ENCODE measurements at places on chromosomes 12 and 14.

DNA sequence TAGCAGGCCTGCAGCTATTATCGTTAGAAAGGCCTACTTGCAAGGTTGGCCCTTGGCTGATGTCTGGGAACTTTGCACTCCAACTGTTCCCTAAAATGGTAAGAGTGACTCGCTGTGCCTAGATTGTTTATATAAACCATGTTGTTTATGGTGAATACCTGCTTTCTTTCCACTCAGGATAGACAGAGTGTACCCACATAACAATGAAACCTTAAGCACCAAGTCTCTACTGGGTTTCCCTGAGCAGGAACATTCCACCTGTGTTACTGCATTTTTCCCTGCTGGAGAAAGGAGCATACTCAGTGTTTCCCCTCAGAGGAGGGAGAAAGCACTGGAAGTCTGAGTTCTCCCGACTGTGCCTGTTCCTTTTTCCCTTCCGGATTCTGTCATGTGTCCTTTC lies 32.8 kb downstream of the ERP29 start:
- DNase-seq: peak; percentile 13

DNA sequence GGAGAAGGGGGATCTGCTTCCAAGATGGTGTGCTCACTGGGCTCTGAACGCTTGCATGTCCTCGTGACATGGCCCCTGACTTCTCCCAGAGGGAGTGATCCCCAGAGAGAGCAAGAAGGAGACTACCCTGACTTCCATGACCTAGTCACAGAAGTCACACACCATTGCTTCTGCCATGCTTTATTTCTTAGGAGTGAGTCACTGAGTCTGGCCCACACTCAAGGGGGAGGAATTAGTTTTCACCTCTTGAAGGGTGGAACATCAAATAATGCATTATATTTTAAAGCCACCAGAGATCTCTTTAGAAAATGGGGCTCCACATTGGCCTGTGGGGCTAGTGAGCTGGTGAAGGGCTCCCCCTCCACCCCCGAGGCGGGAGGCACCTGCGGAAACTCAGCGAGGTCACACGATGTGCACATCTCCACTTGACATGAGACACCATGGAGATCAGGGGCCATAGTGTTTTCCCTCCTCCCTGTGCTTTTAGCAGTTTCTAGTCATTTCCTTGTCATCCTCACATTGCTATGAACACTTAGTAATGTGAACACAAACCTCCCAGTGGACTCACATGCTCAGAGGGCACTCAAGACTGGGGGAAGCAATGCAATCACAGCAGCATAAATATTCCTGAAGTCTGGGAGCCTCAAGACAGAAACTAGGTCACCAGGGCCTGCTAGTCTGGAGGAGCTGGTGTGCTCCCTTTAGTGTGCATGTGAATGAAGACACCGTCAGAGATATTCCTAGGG lies 87.4 kb upstream of the FZD10 start:
- peak; percentile 85 for DNase-seq

- no peak for DNase-seq
These were observed 613.8 kb downstream of the VRK1 start for GRCh38 chr14:97410667-97411620.

DNA sequence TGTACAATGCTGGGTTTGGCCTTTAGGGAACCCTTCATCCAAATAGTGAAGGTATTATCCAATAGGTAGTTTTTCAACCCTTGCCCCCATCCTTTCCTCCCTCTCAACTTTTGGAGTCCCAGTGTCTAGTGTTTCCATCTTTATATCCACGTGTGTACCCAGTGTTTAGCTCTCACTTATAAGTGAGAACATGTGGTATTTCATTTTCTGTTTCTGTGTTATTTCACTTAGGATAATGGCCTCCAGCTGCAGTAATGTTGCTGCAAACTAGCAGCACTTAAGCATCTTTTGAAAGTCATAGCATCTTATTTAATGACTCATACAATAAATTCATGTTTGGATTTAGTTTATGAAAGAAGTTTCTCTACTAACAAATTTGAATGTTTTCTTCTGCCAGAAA lies 442.5 kb downstream of the NELL2 start:
- no peak for DNase-seq

DNA sequence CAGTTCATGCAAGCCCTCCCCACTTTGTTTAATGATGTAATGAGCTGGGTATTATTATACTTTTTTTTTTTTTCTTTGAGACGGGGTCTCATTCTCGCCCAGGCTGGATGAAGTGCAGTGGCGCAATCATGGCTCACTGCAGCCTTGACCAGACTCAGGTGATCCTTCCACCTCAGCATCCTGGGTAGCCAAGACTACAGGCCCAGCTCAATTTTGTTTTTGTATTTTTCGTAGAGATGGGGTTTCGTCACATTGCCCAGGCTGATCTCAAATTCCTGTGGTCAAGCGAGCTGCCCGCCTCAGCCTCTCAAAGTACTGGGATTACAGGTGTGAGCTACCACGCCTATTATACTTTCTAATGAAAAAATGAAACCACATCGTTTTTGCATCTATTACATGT lies 4.5 kb upstream of the DCAF11 start:
- no peak for DNase-seq

GRCh38 chr12:54413284-54414190 lies 5.5 kb downstream of the ITGA5 start:
- DNase-seq: no peak

GRCh38 chr12:54571193-54572188 lies 17.0 kb downstream of the PPP1R1A start:
- DNase-seq: peak; percentile 14

- DNase-seq: no peak
These were observed 703 bp downstream of the TMED10 start for GRCh38 chr14:75175677-75176141.

DNA sequence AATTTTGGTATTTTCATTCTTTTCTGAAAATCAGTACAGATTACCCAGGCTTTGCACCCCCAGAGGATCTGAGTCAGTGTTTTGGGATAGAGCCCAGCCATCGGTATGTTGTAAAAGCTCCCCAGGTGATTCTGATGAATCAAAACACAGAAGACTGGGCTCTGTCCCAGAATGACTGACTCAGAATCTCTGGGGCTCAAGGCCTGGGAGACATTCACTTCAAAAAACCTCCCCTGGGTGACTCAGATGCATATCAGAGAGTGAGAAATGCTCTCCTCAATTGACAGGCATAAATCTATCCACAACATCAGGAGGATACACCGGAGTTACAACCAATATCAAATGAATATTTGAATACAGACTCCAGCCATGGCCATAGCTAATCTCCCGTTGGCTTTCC lies 32.6 kb downstream of the SLC35F4 start:
- peak; percentile 98 for DNase-seq

GRCh38 chr14:31300296-31300695 lies 92.7 kb upstream of the HECTD1 start:
- no peak for DNase-seq

- peak; percentile 61 for DNase-seq
These were observed 13.0 kb upstream of the TMED2 start for GRCh38 chr12:123571343-123571813.

DNA sequence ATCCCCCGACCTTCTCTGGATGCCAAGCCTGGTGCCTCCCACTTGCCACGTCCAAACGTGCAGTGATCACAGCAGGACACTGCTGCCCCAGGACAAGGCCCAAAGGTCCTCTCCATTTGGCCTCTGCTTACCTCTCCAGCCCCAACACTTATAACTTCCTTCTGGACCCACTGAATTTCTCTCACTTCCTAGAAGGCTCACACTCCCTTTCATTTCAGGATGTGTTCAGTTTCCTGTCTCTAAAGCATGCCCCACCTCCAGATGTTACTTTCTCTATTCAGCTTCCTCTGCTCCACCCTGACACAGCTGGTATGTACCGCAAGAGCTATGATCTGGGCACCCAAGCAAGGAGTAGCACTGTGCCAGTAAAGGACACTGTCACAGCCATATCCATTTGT lies 33.0 kb downstream of the CDKL1 start:
- no peak for DNase-seq

GRCh38 chr12:104827587-104827986 lies 130.5 kb downstream of the SLC41A2 start:
- no peak for DNase-seq

DNA sequence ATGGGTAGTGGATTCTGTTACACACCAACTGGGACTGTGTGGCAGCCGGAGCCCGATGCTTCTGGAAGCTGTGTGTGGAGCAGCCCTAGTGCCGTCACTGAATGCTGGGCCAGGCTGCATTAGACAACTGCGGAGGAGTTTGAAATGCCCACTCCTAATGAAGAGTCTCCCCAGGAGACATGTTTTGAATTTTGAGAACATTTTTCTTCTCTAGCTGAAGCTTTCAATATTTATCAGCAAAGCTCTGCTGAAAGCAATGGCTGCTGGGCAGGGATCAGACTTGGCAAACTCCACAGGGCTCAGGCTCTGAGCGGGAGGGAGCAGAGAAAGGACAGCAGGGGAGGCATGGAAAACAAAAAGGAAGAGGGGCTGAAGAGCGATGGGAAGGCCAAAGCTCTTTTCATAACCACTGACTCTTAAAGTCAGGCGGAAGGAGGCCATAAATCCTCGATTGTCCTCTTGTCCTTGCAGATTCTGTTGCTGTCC lies 189.1 kb downstream of the MON2 start:
- DNase-seq: no peak

Measured in renal cortical epithelial cell (primary cell).